ENCODE measurements at places on chromosomes 5 and 9.

GRCh38 chr5:176183321-176184074 lies 54.7 kb upstream of the SIMC1 start:
- DNase-seq = peak; percentile 64

GRCh38 chr9:16767366-16767765 lies 103.1 kb downstream of the BNC2 start:
- no peak for DNase-seq

DNA sequence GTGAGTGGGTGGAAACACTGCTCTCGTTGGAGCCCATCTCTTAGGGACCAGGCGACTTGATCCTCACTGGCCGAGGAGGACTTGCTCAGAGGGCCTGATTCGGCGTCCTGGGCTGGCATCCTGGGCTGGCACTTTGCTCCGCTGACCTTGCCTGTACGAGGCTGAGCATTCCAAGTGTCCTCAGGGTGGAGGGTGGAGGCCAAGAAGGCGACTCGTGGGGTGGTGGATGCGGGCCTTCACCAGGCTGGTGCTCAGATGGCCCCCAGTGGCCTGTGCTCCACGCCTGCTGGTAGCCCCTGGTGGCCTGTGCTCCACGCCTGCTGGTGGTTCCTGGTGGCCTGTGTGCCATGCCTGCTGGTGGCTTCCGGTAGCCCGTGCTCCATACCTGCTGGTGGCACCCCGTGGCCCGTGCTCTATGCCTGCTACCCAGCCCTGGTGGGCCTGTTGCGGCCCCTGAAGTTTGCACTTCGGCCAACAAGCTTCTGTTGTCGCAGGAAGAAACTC lies 42.9 kb downstream of the PHF2 start:
- DNase-seq = no peak

DNA sequence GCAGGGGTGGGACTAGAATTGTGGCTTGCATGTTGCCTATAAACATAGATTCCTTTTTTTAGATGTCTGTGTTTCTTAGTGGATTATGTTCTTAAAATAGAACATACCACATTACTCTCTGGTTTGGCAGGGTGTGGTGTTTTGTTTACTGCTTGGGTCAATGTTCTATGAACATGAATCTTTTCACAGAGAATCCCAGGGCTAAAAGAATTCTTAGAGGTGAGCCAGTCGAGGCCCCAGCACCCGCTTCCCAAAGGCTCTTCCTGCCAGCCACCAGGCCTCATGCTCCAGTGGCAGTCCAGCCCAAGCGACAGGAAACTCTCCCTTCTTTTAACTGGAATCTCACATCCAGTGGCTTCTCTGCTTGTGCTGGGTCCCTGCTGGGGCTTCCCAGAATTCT lies 126.6 kb downstream of the C9orf152 start:
- no peak for DNase-seq

DNA sequence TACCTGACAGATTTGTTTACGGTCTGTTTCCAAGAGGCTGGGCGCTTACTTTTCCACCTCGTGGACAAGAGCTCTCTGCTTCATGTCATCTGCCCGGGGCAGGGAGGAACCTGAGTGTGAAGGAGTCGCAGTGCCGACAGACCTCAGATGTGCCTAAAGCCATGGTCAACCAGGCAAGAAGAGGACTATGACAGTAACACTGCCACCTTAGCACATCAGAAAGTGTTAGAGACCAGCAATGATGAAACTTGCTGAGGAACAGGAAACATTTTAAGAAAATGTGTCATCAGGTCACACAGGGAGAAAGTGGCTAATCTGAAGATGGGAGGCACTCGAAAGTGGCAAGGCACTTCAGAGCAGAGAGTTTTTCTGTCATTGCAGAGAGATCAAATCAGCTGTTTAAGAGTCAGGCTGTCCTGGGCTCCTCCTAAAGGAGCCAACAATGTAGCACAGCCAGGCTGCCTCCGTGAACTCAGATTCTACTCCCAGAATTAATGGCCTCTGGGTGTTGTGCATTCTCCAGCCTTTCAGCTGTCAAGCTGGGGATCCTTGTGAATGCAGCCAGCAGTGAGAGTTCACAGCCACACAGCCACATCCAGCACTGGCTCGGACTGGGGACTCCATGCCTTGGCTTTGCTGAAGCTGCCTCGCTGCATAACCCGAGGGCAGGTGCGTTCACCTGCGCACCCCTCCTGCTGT lies 94.6 kb downstream of the RAPGEF1 start:
- DNase-seq = no peak

DNA sequence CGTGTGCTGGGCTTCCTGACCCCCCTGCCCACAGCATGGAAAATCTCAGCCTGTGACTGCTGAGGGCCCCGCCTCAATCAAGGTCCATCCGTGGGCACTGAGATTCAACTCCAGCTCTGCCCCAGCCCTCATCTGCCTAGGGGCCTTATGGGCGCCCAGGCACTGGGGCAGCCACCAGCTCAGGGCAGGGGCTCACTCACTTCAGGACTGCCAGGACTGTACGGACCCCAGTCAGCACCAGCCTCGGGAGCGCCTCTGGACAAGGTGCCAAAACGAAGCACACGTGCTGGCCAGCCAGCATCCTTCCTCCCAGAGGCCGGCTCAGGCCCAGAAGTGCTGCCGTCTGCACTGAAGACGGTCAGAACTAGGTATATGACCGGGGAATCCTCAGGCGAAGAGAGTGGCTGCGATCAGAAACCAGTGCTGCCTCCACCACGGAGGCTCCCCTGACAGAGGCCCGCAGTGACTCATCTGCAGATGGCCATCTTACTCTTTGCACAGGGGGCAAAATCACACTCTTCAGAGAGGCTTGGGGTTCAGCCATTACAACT lies 19.6 kb downstream of the CLPTM1L start:
- no peak for DNase-seq

GRCh38 chr9:72786948-72787347 lies 165.9 kb downstream of the ALDH1A1 start:
- no peak for DNase-seq

- no peak for DNase-seq
Observed at GRCh38 chr9:113397203-113397631, 3.9 kb downstream of the ALAD start.

DNA sequence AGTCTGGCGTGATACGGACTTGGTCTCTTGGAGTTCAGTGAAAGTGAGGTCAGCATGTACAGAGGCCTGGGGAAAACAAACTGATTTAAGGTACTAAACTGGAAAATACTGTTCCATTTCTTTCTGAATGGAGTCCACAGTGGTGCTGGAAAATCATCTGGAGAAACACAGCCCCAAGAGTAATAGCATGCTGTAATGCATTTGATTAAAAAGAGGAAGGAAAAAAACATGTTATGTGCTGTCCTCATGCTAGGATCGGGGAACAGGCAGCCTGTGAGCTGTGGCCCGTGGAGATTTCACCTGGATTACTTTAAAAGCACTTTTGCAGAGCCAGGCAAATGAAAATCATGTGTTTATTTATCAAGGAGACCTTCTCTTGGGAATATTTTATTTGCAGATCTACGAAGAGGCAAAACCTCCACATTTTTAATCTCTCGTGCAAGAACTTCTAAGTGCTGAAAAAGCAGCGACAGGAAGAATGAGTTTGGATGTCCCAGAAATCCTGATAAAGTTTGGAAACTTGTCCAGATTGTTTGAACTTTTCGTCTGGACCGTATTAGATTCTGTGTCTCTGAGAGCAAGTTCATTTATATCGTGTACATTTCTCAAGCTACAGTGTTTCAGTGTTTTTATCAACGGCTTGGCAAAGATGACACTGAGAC lies 228.8 kb downstream of the GAS1 start:
- no peak for DNase-seq

DNA sequence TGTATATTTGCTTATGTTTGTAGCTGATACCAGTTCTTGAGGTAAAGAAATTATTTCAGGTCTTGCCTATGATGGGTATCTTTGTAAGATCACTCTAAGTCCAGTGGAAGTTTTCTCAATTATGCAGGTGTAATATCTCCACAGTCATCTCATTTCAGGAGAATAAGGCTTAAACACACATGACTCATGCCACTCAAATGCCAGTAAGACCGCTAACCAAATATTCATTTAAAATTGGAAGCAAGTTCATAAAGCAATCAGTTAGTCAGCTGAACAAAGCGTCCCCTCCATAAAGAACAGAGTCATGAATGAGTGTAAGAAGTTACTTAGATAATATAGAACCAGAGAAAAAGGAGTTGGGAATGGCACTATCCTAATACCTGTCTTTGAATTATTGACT lies 248.7 kb downstream of the LURAP1L start:
- DNase-seq = no peak

DNA sequence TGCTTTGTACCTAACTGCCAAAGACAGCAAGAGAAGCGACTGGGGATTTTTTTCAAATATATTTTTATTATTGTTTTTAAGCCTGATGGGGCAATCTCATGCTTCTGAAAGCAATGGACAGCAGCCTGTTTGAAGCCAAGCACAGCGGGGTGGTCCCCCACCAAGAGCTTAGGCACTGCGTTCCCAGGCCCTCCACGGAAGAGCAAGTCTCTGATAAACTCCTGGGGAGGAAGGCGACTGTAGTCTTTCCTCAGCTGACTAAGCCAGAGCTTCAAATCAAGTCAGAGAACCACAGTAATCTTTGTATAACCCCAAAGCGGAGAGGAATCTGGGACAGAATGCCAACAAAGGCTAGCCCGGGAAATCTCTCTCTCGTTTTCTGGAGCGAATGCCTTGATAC lies 54.4 kb downstream of the ARSB start:
- DNase-seq = peak; percentile 58

DNA sequence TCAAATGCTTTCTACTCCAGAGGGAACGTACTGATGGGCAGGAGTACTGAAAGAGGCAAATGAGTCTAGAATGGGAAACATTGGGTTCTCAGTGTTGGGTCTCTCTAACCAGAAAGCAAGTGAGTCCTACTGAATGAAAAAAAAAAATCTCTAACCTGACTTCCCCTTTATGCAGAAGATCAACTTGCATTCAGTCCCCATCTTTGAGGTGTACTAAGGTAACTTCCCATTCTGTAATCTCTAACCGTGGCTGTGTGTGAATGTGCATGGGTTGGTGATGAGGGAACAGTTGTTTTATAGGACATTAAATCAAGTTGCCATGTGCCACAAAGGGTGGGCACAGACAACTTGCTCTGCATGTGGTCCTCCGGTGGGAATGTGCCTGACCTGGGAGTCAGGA lies 264.6 kb upstream of the CLINT1 start:
- DNase-seq = no peak

- DNase-seq = no peak
Observed at GRCh38 chr5:133703935-133704334, 91.6 kb upstream of the FSTL4 start.

DNA sequence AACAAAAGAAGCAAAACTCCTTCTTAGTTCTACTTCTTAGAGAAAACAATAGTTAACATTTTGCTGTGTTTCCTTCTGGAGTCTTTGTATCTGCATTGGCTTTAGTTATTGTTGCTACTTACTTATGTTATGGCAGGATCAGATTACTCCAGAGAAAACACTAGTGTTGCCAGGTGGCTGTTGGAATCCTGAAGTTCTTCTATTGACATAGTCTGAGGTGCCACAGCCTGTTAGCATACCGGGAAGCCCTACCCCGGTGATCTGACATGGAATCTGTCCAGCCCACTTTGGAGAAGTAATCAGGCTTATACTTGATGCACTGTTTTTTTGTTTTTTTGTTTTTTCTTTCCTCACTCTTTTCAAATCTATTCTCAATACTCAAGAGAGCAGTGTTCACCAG lies 68.5 kb upstream of the CEP78 start:
- no peak for DNase-seq

DNA sequence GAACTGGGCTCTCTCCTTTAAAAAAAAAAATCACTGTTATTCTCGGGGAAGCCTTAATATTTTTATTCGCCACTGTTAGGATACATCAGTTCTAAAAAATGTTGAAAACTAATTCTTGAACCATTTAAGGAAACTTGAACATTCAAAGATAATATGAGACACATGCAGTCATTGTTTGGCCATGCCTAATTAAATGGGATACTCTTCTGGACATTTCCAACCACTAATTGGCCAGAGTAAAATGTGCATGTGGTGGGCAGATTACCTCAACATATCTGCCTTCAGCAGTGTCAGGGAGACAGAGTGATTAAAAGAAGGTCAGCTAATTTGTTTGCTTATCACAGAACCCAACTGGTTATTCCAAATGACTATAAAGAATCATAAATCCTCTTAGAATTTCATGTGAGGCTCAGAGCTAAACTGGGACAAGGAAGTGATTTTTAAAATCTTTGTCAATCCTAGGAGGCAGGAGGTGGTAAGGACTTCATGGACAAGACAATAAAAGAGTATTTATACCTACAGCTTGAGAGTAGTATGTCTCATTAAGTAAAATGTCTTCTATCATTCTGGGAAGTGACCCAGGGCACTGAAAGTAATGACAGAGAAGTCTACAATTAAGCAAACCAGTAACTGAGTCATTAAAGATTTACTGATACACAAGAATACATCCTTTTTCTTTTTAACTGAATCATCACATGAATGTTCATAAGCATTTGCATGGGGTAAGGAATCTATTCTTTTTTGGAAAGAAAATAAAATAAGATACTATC lies 242.9 kb upstream of the TRPM3 start:
- DNase-seq = no peak

- DNase-seq = no peak
Observed at GRCh38 chr5:78132507-78132906, 162.0 kb downstream of the AP3B1 start.

DNA sequence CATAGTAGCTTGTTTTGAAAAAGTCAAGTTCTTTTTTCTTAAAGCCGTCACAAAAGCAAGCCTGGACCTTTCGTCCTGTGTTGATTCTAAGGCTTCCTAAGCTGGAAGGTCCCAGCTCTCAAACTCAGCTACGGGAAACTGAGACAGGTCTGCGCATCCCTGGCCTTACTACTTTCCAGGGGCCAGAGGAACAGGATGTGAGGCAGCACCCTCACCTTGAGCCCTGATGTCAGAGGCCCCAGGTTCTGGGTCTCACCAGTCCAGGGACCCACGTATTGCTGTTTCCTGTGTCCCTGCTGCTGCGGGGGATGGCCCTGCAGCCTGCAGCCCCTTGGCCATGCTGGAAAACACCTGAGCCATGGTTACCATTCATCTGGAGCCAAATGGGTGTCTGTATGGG lies 123.9 kb downstream of the COL23A1 start:
- DNase-seq = no peak

DNA sequence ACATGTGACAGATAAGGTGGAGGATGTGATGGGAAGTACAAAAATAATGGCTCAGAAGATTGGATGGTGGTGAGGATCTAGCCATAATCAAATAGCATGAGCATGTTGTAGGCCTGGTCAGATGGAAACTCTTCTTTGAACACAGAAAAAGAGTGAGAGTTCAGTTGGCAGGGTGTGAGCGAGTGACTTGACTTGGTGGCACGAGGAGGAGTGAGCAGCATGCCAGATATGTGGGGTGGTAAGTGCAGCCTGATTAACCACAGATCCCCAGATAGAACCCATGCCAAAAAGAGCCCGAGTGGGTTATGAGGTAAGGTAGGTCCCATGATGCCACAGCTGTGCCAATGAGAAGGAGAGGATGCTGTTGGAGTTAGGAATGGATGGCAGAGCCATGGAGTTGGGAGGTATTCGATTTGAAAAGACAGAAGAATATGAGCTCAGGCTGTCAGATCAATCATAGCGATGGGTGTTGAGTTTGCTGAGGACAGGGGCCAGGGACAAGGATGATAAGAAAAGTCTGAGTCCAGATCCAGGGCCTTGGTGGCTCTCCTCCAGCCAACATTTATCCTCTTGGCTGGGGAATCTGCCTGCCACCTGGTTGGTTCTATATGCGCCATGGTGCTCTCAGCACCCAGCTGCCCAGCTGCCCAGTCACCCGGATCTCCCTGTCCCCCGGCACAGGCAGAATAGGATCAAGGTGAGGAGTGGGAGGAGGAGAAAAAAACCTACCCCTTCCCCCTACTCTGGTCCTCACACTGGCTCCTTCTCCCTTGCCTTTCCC lies 16.5 kb downstream of the GARNL3 start:
- no peak for DNase-seq

All from neural progenitor cell (in vitro differentiated cells).